ENCODE measurements at places on chromosomes 4 and X.

DNA sequence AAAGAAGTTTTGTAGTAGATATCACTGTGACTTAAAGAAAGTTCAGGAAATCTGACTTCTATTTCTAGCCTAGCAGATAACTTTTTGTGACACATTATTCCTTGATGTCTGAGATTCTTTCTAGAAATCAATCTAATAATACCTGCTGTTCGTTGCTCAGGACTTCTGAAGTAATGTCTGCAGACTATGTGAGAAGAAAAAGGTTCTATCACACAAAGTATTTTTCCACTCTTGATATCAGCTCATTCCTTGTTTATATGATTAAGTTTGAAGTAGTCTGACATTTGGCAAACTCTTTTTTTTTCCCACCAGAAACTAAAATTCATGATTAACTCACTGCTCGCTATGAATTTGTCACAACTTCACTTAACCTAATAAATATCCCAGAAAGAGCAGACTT is 56.6 kb downstream of the TLL1 start:
- DNase-seq = no peak

DNA sequence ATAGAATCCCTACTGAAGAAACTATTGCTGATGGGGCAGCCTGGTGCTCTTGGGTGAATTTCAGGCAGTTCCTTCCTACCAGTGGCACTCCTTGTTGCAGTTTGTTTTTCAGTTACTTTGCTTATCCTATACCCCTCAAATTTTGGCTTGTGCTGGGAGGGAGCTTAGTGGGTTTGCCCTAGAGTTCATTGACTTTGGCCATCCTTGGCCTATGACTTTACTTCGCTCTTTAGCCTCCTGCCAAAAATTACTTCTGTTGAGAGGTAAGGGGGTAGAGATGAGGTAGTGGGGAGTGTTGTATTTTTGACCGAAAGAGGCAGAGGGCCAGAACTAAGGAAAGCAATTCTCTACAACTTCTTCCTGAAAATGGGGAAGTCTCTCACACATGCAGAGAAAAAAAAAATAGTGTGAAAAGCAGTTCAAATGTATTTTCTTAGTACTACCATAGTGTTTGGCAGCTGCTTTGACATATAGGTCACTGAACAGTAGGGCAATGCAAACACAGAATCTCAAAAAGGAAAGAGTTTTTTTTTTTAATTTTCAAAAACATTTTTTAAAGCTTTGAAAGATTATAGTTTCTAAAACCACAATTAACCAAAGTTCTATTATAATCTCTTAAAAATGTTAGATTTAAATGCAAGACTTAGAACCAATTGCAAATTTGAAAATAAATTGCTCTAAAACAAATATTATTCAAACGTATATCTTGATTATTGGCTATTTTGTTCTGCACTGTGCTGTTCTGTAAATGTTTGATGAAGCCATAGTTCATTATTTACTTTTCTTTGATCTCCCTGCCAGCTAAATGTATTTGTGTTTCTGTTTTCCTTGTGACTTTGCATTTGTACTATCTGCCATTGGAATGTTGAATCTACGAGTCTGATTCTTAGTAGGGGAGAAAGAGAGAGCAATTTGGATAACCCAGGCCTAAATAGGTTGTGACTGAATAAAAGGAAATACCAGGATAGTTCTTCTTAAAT is 73.6 kb downstream of the DCK start:
- DNase-seq = no peak

GRCh38 chr4:164484551-164484950 is 269.4 kb upstream of the SMIM31 start:
- DNase-seq = no peak

DNA sequence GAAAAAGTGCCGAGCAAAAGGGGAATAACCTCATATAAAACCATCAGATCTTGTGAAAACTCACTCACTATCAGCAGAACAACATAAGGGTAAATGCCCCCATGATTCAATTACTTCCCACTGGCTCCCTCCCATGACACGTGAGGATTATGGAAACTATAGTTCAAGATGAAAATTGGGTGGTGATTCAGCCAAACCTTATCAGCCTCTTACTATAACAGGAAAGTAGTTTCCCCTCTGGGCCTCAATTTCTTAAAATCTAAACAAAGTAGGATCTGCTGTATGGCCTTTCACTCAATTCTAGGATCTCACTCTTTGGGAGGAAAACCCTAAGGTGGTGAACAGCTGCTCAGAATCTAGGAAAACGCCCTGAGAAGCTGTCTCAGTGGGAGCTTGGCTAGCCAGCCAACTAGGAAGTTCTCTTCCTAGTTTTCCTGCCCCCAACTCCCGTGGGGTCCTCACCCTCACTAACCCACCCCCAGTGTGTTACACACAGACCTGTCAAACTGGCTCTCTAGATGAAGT is 1017.1 kb upstream of the HS3ST1 start:
- no peak for DNase-seq

DNA sequence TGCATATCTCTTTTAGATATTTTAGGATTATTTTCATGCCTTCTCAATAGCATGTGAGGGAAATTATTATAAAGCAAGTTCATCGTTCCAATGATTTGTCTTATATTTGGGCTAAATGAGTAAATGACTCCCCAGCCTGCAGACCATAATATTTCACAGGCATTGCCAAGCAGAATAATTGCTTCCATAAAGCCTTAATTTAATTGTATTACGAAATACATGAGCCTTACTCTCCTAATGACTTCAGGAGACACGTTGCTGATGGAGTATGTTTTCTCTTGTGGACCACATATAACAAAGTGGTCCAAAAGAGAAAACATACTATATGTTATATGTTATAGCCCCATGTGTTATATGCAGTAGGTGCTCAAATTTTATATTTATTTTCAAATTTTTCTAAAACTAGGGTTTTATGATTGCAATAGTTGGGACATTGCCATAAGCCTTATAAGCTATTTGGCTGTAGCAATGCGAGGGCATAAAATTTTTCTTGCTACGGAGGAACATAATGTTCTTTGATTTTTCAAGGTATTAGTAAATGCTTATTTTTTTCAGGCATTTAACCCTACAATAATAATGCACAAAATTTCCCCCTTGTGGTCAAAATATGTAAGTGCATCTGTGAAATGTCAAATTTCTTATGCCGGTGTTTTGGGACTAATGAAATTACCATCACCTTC is 26.2 kb upstream of the TMPRSS11D start:
- no peak for DNase-seq

GRCh38 chrX:40175511-40176350 is 78.0 kb upstream of the BCOR start:
- no peak for DNase-seq

DNA sequence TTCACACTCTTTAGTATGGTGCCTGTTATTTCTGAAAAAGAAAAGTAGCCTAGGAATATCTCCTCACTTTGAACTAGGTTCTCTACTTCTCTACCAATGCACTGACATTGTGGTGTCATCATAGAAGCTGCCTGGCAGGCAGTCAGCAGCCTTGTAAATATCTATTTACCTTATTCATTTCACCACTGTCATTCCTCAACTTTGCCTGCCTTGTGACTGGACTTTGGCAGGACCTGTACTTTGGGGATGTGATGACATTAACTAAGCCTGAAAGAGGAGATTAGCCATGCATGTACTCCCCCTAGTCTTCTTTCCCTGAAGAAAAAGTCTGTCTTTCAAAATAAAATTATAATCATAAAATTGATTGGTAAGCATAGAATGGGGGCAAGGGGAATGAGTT is 207.2 kb downstream of the ARAP2 start:
- no peak for DNase-seq

GRCh38 chr4:84470204-84470785 is 28.8 kb downstream of the NKX6-1 start:
- no peak for DNase-seq

DNA sequence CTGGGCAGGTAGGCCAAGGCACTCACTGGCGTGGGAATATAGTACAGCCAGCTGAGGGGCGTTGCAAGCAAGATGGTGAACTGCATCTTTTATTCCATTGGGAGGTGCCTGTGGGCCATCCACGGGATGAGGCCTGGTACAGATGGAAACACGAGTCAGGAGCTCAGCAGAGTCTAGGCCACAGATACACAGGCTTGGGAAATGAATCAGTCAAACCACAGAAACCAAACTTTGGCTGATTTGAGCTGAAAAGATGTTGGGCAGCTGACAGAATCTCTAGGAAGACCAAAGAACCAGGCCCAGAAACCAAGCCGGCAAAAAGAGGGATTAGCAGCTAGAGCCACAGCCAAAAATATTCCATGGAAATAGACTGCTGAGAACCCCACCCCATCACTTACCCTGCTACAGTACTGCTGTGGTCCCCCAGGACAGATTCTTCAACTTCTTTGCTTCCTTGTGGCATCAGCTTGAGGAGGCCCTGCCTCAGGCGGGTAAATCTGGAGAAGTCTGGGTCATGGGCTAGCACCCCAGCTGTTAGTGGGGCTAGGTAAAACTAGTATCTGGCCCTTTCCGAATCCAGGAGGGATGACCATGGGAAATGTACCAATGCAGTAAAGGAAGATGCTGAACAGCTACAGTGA is 75.4 kb downstream of the TMEM131L start:
- no peak for DNase-seq

DNA sequence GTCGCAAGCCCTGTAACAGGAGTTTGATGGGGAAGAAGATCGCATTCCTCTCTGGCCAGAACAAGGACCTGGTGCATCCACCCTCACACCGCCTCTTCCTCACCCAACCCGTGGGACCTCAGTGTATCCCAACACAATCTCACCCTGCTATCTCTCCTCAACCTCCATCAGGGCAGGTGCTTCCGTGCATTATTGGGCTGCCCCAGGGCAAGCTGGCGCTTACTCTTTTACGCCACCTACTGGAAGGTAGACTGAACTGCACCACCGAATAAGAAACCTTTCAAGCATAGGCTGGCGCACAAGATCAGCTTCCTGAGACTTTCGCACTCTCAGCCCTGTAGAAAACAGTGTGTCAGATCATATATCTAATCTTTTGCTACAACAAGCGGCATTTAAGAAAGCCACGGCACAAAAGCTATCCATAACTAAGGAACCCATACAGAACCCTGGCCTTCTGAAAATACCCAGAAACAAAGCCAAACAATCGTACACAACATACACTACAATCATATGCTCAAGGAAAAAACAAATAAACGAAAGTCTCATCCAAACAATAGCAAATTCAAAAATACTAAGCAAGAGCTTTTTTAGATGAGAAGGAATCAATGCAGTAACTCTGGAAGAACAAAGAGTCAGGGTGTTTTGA is 209.3 kb downstream of the UGT8 start:
- DNase-seq = no peak

- no peak for DNase-seq
Observed at GRCh38 chrX:44816367-44816766, 27.5 kb upstream of the DUSP21 start.

Data from glomerular endothelial cell (primary cell).